Vagina (tissue), 2 donors: ENCODE measurements at places on chromosomes 1 and 21.
A peak's percentile ranks its signal among the peaks of the same experiment; 100 is the strongest.

DNA sequence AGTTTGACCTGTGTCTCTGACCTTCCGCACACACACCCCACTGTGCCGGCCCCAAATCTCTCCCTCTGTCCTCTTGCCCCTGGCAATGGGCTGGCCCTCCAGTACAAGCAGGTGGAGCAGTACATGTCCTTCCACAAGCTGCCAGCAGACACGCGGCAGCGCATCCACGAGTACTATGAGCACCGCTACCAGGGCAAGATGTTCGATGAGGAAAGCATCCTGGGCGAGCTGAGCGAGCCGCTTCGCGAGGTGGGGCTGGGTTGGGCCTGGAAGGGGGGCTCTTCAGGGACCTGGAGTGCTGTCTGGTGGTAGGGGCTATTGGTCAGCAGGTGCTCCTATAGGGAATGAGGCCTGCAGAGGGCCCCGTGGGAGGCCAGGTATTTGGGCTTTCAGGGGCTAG is 7.8 kb downstream of the HCN3 start:
- no peaks in the 10 kb centered on the region for H3K27me3 ChIP-seq
- H3K36me3 ChIP-seq = peaks cover 5% of the 10 kb centered on the region
- H3K4me3 ChIP-seq = no peak overlapping the region
- DNase-seq = no peak
- no peak overlapping the region for H3K27ac ChIP-seq

DNA sequence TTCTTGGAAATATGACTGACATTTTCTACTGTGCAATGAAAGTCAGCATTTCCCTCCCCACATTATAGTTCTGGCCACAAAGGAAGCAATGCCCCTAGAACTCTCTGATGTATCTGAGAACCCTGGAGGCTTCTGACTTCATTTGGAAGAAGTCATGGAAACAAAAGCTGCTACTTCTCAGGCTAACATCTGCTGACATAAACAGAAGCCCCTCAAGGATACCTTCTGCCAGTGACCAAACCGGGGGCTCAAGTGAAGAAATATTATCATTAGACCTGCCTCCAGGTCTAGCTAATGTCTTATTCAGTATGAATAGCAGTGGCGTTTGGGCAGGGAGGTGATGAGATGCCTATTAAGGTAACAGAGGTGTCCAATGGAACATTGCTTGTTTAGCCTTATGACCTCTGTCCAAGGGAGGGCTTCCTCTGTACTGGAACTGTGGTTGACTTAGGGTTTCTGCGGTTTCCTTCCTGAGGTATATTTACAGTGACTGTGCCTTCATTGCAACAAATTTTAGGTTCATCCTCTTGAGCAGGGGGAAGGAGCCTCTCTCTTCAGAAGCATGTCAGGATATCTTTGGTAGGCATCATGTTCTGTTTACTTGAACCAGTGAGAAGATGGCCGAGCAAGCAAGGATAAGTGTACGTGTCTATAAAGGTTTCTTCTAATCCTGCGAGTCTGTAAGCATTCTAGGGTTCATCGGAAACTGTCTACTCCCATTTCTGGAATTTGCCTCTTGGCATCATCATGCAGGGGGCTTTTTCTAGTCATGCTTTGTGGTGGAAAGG is 161.7 kb downstream of the PBX1 start:
- no peak overlapping the region for H3K4me3 ChIP-seq
- H3K27me3 ChIP-seq = no peaks in the 10 kb centered on the region
- no peak for DNase-seq

DNA sequence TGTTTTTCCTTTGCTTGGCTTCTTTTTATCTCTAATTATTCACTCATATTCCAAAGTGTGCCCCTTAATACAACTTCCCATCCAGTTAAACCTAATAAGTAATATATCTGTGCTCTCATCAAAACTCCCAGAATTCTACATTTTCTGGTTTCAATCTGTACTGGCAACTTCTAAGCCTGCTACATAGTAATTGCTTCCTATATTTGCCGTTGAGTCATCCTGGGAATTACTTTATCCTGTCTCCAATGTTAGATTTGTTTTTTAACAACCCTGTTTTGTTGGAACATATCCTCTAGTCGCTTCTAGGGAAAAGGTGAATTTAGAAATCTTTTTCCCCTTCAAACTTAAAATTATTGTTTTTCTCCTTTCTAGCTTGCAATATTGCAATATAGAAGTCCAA is 620.5 kb upstream of the PKN2 start:
- no peaks in the 10 kb centered on the region for H3K27me3 ChIP-seq
- peaks cover 5% of the 10 kb centered on the region for H3K4me1 ChIP-seq
- H3K4me3 ChIP-seq = no peak overlapping the region
- no peak overlapping the region for H3K27ac ChIP-seq
- H3K36me3 ChIP-seq = no peaks in the 10 kb centered on the region

- no peak overlapping the region for H3K4me3 ChIP-seq
- no peaks in the 10 kb centered on the region for H3K27me3 ChIP-seq
- H3K36me3 ChIP-seq = no peaks in the 10 kb centered on the region
- no peak overlapping the region for H3K27ac ChIP-seq
- no peaks in the 10 kb centered on the region for H3K4me1 ChIP-seq
These were observed 49.1 kb upstream of the DMRTB1 start for GRCh38 chr1:53410100-53410541.

DNA sequence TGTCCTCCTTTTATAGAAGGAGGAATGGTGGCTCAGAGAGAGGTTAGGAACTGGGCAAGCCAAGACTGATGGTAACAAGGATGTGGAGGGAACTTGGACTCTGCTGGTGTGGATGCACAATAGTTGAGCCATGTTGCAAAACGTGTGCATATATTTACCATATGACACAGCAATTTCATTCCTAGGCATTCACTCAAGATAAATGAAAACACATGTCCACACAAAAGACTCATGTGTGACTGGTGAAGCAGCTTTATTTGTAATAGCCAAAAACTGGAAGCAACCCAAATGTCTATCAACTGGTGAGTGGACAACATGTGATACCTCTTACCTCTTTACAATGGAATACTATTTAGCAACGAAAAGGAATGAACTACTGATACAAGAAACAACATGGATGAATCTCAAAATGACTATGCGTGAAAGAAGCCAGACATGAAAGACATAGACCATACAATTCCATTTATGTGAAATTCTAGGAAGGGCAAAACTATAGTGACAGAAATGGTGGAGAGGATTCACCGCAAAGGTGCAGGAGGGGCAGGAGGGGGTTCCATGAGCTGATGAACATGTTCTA is 36.2 kb downstream of the CAMK2N1 start:
- no peak overlapping the region for H3K27ac ChIP-seq
- DNase-seq = no peak
- no peaks in the 10 kb centered on the region for H3K36me3 ChIP-seq

- no peaks in the 10 kb centered on the region for H3K27me3 ChIP-seq
- H3K36me3 ChIP-seq = peaks cover 6% of the 10 kb centered on the region
- H3K27ac ChIP-seq = no peak overlapping the region
- peaks cover 38% of the 10 kb centered on the region for H3K4me1 ChIP-seq
- no peak overlapping the region for H3K4me3 ChIP-seq
These were observed 41.8 kb downstream of the MACO1 start for GRCh38 chr1:25472471-25472870.

- no peak overlapping the region for H3K4me3 ChIP-seq
- no peaks in the 10 kb centered on the region for H3K27me3 ChIP-seq
- no peak for DNase-seq
These were observed 33.2 kb upstream of the SERBP1 start for GRCh38 chr1:67463298-67463955.

- H3K36me3 ChIP-seq = no peaks in the 10 kb centered on the region
- no peak for DNase-seq
- H3K4me1 ChIP-seq = no peaks in the 10 kb centered on the region
- H3K27ac ChIP-seq = no peak overlapping the region
These were observed 109.9 kb upstream of the CXADR start for GRCh38 chr21:17402937-17403336.

GRCh38 chr1:67226688-67227087 is 60.4 kb downstream of the IL23R start:
- no peaks in the 10 kb centered on the region for H3K36me3 ChIP-seq
- no peaks in the 10 kb centered on the region for H3K27me3 ChIP-seq
- no peak overlapping the region for H3K27ac ChIP-seq

GRCh38 chr21:43959231-43960116 is 52.6 kb upstream of the TRAPPC10 start:
- no peaks in the 10 kb centered on the region for H3K27me3 ChIP-seq
- no peak overlapping the region for H3K4me3 ChIP-seq
- H3K36me3 ChIP-seq = peaks cover 12% of the 10 kb centered on the region
- H3K27ac ChIP-seq = no peak overlapping the region
- DNase-seq = no peak

DNA sequence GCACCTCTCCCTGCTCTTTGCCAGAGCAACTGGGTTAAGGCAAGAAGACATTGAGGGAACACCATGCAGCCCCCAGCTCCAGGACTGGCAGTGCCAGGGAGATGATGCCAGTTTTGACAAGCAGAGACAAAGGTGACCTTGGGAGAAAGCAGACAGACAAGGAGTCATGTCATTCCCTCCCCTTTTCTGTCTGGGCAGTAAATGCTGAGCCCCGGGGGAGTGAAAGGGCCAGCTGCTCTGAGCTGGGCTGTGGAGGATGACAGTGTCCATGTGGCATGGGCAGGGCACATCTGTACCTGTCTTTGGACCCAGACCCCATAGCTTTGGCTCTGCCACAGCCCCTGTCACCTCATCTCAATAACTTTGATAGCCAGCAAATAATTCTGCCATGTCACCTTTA is 24.2 kb downstream of the PLEKHA6 start:
- H3K27me3 ChIP-seq = no peaks in the 10 kb centered on the region
- DNase-seq = no peak
- H3K36me3 ChIP-seq = no peaks in the 10 kb centered on the region
- H3K4me3 ChIP-seq = no peak overlapping the region
- H3K27ac ChIP-seq = no peak overlapping the region

DNA sequence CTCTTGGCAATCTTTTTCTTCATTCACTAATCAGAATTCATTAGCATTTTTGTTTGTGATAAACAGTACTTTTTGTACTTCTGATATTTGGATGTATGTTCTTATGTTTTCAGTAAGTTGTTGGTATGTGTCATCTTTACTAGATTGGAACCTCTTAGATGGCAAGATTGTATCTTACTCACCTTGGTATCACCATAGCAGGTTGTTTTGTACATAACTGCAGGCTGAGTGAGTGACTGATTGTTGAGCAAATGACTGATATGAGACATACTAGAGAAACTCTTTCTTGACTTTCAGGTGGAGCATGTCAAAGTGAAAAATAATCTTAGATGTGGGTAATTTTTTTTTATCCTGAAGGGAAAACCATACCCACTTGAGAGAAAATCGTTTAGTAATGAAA is 173.7 kb downstream of the CLEC20A start:
- H3K27me3 ChIP-seq = no peaks in the 10 kb centered on the region
- H3K4me3 ChIP-seq = no peak overlapping the region
- no peak for DNase-seq
- peaks cover 12% of the 10 kb centered on the region for H3K4me1 ChIP-seq
- H3K27ac ChIP-seq = no peak overlapping the region

DNA sequence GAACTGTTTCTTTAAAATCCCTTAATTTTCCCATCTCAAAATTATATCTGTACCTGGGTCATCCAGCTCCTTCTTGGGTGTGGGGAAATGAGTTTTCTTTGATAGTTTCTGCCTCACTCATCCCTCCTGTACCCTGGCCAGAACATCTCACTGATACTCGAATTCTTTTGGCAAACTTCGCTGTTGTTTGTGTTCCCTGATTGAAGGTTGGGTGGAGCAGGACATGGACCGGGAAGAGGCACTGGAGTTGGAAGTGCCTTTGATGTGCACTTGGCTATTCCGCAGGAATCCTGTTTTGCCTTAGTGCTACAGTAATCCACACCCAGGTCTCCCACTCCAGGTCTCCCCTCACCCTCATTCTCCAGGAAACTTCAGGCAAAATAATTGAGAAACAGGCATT is 11.2 kb downstream of the MINDY1 start:
- no peak for DNase-seq
- H3K4me1 ChIP-seq = peaks cover 13% of the 10 kb centered on the region
- H3K27ac ChIP-seq = peak overlapping the region; percentile 78
- no peaks in the 10 kb centered on the region for H3K36me3 ChIP-seq
- H3K27me3 ChIP-seq = no peaks in the 10 kb centered on the region

DNA sequence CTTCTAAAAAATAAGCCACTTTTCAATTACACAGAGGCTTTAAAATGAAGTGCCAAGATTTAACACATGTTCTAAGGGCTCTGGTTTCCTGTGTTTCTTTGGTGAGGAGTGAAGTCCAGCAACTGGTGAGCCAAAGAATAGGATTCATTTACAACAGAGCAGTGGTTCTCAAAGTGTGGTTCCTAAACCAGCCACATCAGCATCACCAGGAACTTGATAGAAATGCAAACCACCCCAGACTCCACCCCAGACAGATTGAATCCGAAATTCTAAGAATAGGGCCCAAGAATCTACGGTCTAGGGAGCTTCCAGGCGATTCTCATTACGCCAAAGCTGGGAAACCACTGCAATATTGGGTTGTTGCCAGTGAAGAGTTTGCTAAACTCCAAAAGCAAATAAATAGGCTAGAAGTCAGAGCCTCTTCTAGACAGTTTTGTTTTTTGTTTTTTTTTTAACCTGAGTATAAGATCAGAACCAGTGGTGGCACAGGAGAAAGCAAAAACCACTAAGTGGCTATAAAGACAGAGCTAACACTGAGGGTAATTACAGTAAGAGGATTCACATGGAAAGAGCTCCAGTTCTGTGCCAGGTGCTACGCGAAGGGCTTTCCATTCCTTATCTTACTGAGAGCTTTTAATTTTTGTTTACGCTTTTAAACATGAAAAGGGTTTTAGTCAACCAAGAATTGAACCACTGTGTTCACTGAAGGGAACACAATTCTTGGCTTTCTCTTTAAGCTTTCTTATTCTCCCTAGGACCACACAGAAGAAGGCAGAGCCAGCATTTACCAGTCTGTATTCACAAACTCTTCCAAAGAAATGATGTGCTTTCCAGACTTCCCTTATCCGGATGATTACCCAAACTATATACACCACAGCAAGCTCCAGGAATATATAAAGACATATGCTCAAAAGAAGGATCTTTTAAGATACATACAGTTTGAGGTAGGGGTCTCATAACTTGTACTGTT is 42.4 kb upstream of the FMO2 start:
- no peak for DNase-seq
- no peaks in the 10 kb centered on the region for H3K36me3 ChIP-seq
- no peak overlapping the region for H3K4me3 ChIP-seq
- peak overlapping the region; percentile 67 for H3K27ac ChIP-seq
- peaks cover 35% of the 10 kb centered on the region for H3K4me1 ChIP-seq
- no peaks in the 10 kb centered on the region for H3K27me3 ChIP-seq

DNA sequence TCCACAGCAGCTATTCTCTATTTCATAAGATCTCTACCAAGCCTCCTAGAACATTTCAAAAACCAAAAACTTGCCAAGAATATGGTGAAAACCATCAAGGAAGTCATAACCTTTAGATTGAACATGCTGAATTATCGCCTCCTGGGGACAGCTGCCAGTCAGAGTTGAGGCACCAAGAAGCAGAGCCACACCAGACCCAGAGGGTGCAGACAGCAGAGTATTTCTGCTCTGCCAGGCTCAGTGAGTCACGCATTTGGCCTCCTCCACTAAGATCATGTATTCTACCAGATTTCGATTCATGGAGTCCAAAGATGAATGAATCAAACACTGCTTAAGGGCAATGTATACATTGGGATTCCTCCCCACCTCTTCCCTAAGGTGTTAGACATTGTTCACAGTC is 2.1 kb downstream of the F3 start:
- H3K36me3 ChIP-seq = no peaks in the 10 kb centered on the region
- peak overlapping the region; percentile 70 for H3K4me3 ChIP-seq
- H3K27me3 ChIP-seq = no peaks in the 10 kb centered on the region
- peak overlapping the region; percentile 88 for H3K27ac ChIP-seq
